ENCODE measurements at places on chromosomes 2 and 18.
A peak's percentile ranks its signal among the peaks of the same experiment; 100 is the strongest.

GRCh38 chr18:9091066-9091476 is 11.4 kb upstream of the NDUFV2 start:
- no peak for DNase-seq

DNA sequence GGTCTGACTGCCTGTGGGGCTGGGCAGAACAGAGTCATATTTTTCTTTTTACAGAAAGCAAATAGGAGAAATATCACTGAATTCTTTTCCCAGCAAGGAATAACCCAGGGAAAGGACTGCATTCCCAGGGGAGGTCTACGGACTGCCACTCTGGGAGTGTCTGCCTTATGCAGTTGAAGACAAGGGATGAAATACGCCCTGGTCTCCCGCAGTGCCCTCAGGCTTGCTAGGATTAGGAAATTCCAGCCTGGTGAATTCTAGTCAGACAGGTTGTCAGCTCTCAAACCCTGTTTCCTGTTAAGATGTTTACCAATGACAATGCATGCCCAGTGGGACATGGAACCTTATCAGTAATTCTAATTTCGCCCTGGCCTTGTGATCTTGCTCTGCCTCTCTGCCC is 30.3 kb upstream of the PDK1 start:
- DNase-seq, result no peak

DNA sequence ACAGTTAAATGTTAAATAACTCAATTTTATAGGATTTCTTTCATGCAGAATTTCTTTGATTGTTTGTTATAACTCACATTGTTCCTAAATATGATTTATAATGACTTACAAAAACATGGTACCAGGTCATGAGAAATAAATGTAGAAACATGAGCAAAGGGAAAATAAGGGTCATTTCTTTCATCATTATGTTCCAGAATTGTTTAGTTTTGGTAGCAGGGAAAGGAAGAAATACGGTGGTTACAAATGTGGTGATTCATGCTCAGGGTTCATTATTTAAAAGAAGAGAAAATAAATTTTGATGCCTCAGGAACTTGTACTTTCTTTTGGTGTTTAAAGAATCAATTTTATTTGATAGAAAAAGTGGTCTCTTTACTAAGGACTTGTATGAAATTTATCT is 4.4 kb downstream of the LYPD6B start:
- no peak for DNase-seq

DNA sequence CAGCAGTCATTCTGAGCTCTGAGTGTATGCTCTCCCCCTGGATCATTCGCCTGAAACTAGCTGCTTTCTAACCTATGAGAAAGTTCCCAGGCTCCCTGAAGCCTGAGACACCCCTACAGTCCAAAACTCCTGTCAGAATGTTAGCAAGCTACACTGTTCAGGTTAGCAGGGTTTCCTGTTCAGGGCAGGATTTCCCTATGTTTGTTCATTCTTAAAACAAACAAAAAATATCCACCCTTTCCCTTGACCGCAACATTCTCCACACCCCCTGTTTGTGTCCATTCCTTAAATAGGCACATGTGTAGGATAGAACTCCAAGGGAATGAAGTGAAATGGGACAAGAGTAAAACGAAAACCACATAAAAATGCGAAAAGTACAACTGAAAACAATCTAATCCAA is 83.1 kb downstream of the KLF7 start:
- no peak for DNase-seq

GRCh38 chr2:126635736-126636135 is 20.2 kb upstream of the GYPC start:
- DNase-seq, result no peak

DNA sequence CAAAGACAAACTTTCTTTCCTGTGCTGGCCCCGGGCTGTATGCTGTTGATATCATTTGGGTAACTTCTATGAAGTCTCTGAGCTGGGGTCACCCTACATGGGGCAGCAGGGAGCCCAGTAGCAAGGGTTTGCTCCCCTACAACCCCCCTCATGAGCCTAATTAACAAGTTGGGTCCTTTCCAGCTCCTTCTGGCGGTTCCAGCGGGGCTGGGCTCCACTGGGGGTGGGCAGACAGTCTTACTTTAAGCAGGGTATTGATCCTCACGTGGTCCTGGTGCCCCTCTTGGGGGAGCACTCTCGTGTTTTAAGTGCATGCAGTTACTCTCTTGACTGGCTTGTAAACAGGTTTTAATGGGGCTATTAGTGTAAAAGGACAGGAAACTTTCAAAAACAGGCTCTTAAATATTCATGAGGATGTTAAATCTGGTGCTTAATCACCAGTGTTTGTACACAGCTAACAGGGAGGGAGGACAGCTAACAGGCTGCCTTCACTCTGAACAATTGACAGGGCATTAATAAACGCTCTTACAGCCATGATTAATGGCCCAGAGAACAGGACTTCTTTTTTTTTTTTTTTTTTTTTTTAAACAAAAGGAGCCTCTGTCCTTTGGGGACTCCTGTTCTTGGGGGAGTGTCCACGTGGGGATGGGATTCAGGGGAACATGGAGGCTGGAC is 36.6 kb upstream of the SKOR2 start:
- DNase-seq, result no peak

- DNase-seq, result peak; percentile 66
Measured at GRCh38 chr2:239548451-239548871, 147.6 kb upstream of the HDAC4 start.

GRCh38 chr18:10213526-10213925 is 240.9 kb upstream of the APCDD1 start:
- no peak for DNase-seq

DNA sequence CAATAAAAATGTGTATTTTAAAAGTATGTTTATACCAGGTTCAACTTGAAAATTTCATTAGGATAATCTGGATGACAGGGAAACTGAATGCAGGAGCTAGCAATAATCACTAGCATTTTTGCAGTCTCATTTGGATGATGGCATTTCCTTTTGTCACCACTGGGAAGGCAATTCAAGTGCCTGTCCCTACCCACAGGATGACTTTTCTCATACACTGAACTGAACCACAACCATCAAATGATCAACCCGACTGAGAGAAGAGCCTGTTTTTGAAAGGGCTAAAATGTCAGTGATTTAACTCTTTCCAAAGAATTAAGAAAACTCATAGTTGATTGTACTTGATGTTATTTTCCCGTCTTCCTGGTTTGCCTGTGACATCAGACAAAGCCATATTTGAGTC is 115.0 kb downstream of the FAM124B start:
- DNase-seq, result no peak

GRCh38 chr2:58235170-58235569 is 6.0 kb downstream of the FANCL start:
- DNase-seq, result no peak

- peak; percentile 34 for DNase-seq
Measured at GRCh38 chr2:207223051-207223450, 57.3 kb upstream of the KLF7 start.

GRCh38 chr2:239853121-239853520 is 172.0 kb downstream of the NDUFA10 start:
- no peak for DNase-seq

DNA sequence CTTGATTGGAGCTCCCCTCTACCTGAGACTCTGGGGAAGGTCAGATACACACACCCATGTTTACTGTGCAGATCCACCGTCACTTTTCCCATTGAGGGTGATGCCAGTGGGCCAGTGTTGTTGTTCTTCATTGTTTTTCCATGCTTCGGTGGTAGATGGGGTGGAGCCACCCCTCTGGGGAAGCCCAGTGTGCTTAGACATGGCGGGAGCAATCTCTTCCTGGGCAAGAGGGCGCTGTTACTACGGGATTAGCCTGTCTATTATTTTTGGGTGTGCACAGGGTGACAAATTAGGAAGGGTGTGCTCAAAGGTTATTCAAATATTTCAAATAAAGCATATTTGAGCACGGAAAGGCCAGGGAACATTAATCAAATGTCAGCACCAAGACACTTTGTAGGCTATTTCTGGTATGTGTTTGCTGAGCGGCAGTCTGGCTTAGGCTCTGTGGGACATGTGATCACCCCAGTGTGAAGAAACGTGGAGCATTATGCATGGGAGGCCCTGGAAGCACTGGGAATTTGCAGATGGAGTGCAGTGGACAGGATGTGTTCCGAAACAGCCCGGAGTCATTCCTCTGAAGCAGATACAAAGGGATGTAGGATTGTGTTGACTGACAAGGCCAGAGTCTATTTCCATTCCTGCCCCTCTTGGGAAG is 34.8 kb upstream of the SMIM21 start:
- no peak for DNase-seq

DNA sequence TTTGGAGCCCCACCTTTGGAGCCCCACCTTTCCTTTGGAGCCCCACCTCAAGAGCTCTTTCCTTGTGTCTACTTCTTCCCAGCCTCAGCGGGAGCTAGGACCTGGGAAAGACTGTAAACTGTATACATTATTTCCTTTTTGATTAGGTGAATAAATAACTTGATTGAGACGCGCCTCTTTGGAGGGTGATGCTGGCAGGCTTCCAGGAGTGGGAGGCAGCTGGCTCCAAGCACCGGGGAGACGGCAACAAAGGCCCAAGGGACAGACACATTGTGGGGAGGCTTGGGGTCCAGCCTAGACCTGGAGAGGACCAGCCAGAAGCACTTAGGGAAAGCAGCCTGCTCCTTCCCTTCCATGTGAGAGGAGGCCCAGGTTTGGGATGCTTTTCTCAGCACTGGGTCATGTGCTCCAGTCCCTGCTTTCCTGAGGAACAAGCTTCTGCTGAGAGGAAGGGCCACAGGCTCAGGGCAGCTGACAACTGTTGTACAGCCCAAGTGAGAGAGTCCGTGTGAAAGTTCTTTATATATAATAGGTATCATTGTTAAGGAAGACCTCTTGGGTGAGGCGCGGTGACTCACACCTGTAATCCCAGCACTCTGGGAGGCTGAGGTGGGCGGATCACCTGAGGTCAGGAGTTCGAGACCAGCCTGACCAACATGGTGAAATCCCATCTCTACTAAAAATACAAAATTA is 297.2 kb upstream of the SLC14A2 start:
- DNase-seq, result no peak

GRCh38 chr2:24456599-24457556 is 34.2 kb upstream of the NCOA1 start:
- peak; percentile 11 for DNase-seq

DNA sequence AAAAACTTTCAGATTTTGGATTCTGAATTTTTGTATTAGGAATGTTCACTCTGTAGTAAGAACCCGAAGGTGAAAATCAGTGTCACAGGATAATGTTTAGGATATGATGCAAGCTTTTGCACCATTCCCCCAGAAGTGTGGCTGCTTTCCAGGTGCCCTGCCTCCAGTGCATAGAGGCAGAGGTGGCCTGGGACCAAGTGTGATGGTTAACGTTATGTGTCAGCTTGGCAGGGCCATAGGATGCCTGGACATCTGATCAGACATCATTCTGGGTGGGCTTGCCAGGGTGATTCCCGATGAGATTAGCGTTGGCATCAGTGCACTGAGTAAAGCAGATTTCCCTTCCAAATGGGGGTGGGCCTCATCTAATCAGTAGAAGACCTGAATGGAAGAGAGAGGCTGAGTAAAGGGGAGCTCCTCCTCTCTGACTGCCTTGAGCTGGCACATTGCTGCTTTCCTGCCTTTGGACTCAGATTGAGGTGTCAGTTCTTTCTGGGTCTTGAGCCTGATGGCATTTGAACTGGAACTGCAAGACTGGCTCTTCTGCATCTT is 177.4 kb upstream of the HS6ST1 start:
- no peak for DNase-seq

DNA sequence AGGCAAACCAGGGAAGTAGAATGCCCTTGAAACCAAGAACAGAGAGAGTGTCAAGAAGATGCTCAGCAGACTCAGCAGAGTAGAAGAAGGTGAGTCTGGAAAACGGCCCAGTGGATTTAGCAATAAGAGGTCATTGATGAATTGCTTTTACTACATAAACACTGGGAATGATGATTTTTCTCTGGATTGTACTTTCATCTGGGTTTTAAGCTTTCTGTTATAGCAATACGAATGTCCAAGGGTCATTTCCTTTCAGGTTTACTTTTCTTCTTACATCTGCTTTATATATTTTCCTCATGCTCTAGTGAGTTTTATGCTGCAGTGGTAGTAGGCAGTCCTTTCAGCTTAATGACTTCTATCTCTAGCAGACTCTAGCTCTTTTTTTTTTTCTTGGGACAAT is 16.9 kb downstream of the EML6 start:
- no peak for DNase-seq

GRCh38 chr2:59435635-59436034 is 1117.8 kb downstream of the BCL11A start:
- no peak for DNase-seq

GRCh38 chr2:168454737-168455644 is 1.1 kb upstream of the CERS6 start:
- no peak for DNase-seq

- no peak for DNase-seq
Measured at GRCh38 chr2:149884871-149885270, 297.3 kb upstream of the MMADHC start.

DNA sequence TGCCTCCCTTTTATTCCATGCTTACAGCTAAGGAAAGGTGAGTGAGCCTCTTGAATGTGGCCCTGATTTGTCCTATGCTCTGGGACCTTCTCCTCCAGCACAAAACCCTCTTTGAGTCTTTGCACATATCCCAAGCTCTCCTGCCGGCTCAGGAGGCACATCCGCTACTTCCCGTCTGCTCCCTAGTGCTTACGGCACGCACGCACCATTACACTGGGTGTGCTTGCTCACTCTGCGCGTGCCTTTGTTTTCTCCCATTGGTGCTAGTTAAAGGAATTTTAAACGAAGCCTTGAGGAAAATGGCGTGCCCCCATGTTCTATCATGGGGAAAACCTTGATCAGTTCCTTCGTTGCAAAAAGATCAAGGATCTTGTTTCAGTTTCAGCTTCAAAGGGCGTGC is 7.9 kb upstream of the DGKD start:
- DNase-seq, result no peak

DNA sequence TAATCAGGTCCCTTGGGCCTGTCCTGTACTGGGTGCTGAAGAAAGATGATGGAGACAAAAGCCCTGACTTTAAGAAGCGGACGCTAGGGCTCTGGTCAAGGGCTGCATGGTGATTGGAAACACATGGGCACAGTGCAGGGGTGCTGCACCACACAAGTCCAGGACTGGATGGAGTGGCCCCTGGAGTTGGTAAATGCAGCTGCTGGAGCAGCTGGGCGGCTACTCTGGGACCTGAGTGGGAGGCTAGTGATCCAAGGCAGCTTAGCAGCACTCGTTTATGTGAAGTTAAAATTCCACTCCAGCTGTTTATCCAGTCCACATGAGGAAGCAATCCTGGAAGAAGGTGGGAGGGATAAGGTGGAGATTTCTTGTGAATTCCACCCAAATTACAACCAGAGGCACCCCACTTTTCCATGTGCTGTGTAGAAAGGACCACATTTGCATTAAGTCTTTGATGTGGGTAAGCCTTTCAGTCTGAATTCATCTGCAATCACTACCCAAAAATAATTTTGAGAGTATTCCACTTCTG is 24.9 kb downstream of the MERTK start:
- no peak for DNase-seq

GRCh38 chr2:17540813-17541530 is 476 bp downstream of the VSNL1 start:
- DNase-seq, result no peak
